ENCODE measurements at places on chromosomes 3 and 15. TPM values are rescaled to one million over a fixed set of nuclear protein-coding genes. Genes with fewer than 3 reads are reported as not detected.

REC114 gene
- not detected for total RNA-seq

RAMAC gene
- total RNA-seq: 34.2 TPM

XRN1 gene
- 49.4 TPM for total RNA-seq

TIPIN gene
- total RNA-seq: 20.7 TPM

TARS3 gene
- 11.6 TPM for total RNA-seq

MAP2K1 gene
- total RNA-seq: 16.4 TPM

SI gene
- total RNA-seq: not detected

PPP1R14D gene
- total RNA-seq: not detected

SSUH2 gene
- 0.67 TPM for total RNA-seq

MYLK gene
- 13.4 TPM for total RNA-seq

TNNC1 gene
- 0.34 TPM for total RNA-seq

TBC1D21 gene
- not detected for total RNA-seq

TRIM71 gene
- under 0.01 TPM for total RNA-seq

GOLGA8G gene
- total RNA-seq: not detected

STARD5 gene
- total RNA-seq: 2.9 TPM

FAM227B gene
- 4.1 TPM for total RNA-seq

APEH gene
- 190 TPM for total RNA-seq

TMEM44 gene
- total RNA-seq: 16.4 TPM

CELSR3 gene
- 1.1 TPM for total RNA-seq

PSTPIP1 gene
- total RNA-seq: not detected

ADAMTS17 gene
- 0.33 TPM for total RNA-seq

CD47 gene
- total RNA-seq: 142 TPM

GOLGA6D gene
- under 0.01 TPM for total RNA-seq

MFSD1 gene
- total RNA-seq: 84.7 TPM

CFAP100 gene
- not detected for total RNA-seq

CTXND1 gene
- 15.7 TPM for total RNA-seq

ADAMTS7 gene
- total RNA-seq: 3.1 TPM

COL8A1 gene
- 15.6 TPM for total RNA-seq

ZBED2 gene
- not detected for total RNA-seq

CD86 gene
- total RNA-seq: not detected

ZNF501 gene
- total RNA-seq: 2.3 TPM

CSPG4 gene
- total RNA-seq: 168 TPM

THBS1 gene
- total RNA-seq: 12.7 TPM

NR2E3 gene
- not detected for total RNA-seq
